Retina (tissue), 1 donor: ENCODE measurements at places on chromosomes 12 and 14.

- DNase-seq = no peak
These were observed 22.4 kb downstream of the LACRT start for GRCh38 chr12:54612225-54612750.

DNA sequence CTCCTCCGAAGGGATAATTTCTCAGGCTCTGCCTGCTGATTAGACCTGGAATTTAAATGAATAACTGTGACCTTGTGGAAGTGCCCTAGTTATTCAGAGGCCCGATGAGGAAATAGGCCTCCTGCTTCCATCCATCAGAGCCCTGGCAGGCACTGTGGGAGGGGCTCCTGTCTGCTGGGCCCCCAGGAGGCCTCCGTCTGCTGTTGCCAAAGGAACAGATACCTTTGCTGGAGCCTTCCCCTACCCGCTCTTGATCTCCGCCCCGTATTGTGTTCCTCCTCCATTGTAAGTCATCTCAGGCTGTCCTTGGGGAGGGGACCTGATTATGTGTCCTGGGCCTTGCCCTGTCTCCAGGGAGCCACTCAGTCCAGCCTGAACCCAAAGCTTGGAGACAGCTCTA is 112.3 kb downstream of the NRXN3 start:
- DNase-seq = peak; percentile 21

DNA sequence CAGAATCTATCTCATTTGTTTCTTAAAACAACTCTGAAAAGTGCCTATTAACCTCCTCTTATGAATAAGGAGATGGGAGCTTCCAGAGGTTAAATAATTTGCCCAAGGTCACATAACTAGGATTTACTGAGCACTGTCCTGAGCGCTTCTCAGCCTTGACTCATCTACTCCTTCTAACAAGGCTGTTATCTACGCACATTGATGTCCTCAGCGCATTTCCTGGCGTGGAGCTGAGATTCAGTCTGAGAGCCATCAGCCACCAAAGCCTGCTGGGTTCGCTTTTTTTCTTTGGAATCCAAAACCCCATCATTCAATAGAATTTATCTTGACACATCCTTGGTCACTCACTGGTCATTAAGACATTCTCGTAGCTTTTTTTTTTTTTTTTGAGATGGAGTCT is 29.3 kb downstream of the AK7 start:
- no peak for DNase-seq

DNA sequence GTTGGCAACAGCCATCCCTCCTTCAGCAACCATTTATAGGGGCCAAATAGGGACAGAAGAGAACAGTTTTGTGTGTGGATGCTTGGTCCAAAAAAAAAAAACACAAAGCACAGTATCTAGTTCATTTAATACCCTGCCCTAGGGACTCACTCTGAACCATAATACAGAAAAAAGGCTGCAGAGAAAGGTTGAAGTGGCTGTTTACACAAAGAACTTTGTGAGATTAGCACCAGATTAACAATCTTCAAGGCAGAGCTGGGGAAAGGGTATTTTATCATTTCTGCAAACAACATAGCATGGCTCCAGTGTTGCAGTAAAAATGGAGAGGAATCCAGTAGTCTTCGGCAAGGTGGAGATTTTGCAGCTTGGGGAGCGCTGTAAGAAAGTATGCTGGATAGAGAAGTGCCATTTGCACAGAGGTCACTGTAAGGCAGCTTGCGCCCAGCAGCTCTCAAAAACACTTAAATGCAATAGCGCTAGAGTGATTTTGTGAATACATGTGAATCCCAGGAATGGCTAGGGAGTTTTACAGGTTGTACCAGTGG is 124.2 kb upstream of the PLEKHA5 start:
- no peak for DNase-seq

- peak; percentile 71 for DNase-seq
These were observed 66.7 kb downstream of the SETD3 start for GRCh38 chr14:99413911-99414310.

GRCh38 chr14:24137529-24138395 is 1.8 kb downstream of the PSME1 start:
- no peak for DNase-seq

GRCh38 chr12:130104571-130105106 is 57.6 kb upstream of the FZD10 start:
- DNase-seq = peak; percentile 83

- DNase-seq = peak; percentile 8
These were observed 339.5 kb downstream of the AEBP2 start for GRCh38 chr12:19778797-19779196.

GRCh38 chr12:2376908-2377657 is 324.3 kb downstream of the CACNA1C start:
- DNase-seq = peak; percentile 36

GRCh38 chr14:42855085-42855484 is 1248.4 kb downstream of the LRFN5 start:
- peak; percentile 10 for DNase-seq

- DNase-seq = no peak
These were observed 59.7 kb downstream of the DAO start for GRCh38 chr12:108939594-108939993.

- no peak for DNase-seq
These were observed 396.6 kb downstream of the SNAPC1 start for GRCh38 chr14:62158779-62159178.

GRCh38 chr14:37596790-37597472 is 1.5 kb downstream of the TTC6 start:
- DNase-seq = no peak

DNA sequence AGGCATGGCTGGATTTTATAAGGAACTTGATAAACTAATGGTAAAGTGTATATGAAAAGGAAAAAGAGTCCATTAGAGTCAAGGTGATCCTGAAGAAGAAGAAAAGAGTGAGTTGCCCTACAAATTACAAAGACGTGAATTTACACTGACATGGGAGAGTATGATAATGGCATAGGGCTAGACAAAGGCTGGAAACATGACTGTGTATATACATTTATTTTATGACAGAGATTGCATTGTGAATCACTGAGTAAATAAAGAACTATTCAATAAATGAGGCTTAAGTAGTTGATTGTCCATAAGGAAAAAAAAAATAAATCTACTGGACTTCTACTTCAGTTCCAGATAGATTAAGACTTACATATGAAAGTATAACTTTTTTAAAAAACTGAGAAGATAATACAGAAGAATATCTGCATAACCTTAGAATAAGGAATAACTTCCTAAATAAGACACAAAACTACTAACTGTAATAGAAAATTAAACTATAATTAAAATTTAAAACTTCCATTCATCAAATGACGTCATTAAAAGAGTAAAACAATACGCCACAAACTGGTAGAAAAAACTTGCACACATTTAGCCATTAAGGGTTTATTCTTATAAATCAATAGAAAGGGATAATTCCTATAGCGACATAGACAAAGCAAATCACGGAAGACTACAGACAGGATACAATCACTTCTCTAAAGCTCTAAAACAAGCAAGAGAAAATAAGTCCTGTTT is 278.5 kb downstream of the NOVA1 start:
- no peak for DNase-seq

DNA sequence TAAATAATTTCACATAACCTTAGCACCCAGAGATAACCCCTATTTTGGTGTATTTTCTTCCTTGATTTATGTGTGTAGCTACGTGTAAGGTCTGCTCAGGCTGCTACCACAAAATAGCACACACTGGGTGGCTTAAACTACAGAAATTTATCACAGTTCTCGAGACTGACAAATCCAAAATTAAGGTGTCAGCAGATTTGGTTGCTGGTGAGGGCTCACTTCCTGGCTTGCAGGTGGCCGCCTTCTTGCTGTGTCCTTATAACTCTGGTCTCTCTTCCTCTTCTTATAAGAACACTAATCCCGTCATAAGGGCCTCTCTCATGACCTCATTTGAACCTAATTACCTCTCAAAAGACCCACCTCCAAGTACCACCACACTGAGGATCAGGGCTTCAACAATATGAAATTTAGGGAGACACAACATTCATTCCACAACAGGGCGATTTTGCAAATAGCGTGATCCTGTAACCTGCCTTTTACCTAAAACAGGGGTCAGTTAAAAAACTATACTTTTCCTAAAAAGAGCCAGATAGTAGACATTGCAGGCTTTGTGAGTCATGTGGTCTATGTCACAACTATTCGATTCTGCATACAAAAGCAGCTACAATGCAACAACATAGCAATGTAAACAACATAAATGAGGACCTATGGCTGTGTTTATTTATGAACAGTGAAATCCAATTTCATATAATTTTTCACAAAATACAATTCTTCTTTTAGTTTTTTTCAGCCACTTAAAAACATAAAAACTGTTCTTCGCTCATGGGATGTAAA is 371.7 kb downstream of the DPF3 start:
- DNase-seq = no peak

DNA sequence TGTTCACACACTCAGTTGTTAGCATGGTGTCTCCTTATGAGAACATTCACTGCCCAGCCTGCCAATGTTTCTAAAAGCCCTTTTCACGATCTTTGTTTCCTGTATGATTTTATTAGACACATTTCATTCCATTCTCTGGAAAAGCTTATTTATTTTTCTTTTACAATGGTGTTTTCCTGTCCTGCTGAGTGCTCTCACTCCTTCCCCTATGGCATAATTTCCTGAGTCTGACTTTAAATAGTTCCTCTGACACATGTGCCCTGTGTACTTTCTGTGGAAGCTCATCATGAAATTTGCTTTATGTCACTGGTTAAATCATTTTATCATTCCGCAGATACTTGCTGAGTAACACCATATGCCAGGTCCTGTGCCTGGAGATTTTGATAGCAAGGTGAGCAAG is 612.0 kb downstream of the FLRT2 start:
- no peak for DNase-seq

DNA sequence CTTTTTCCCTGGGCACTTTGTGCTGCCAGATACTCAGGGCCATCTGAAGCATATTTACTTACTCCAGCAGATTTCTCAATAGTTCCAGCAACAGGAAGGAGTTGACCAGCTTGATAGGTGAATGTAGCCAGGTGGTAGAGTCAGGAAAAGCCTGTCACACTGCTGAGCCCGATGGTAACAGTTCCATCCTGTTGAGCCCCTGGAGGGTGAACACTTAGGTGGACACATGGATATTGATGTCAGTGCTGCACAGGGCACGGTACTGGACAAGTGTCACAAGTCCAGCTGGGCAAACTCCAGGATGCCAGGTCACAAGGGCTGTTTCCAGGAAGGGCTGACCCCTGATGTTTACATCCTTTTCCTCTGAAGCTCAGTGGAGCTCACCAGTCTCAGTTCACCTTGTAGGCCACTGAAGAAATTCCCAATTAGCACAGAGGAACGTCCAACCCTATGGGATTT is 2.3 kb upstream of the SMOC1 start:
- DNase-seq = no peak

DNA sequence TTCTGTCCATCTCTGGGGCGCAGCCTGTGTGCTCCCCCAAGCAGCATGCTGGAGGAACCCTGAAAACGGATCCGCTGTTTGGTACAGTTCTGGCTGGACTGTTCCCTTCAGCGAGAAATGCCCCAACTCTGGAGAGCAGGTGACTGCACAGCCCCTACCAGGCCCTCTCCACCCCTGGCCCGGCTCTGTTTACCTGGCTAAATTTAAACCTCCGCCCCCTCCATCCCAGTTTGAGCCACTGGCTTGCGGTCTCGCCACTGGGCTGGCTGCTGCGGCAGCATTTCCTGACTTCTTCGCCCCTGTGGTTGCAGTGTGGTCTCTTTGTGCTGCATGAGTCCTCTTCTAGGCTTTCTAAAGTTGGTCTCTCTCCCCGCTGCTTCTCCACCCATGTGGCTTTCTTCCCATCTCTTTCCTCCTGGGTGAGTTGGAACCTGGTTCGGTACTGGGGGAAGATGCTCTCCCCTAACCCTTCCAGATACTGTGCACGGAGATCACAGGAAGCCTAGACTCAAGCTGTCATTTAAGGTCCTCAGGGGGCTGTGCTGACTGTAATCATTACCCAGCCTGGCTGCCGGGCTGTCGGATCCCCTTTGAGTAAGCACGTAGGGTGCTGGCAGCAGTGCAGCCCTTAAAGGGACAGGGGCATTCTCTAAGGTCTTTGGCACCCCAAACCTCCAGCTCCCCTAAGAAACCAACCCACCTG is 60.6 kb downstream of the FBXL14 start:
- DNase-seq = peak; percentile 71

GRCh38 chr12:47752121-47752520 is 6.6 kb downstream of the RAPGEF3 start:
- DNase-seq = no peak

- DNase-seq = no peak
These were observed 18.6 kb downstream of the LTBP2 start for GRCh38 chr14:74593241-74593953.

DNA sequence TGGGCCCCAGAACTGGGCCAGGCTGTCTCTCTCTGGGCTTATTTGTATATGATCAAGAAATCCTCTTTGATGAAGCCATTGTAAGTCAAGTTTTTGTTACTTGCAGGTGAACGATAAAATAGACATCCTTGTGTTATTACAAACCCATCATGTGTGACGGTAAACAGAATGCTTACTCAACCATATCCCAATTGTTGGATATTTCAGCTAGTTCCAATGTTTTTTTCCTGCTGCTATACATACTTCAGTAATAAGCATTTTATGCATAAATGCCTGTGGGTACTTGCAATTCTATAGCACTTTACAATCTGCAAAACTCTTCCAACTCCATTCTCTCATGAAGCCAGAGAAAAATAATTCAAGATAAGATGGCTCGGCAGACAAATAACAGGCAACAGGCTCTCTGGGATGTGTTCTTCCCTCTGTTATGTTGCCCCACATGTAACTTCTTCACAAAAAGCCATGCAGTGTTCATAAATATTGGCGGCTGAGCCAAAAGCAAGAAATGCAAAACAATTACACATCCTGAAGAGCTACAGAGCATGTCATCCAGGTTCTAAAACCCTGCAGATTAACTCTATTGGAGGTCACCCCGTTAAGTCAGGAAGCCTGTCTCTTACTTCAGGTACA is 69.5 kb downstream of the CLMN start:
- DNase-seq = no peak

GRCh38 chr12:14156606-14157005 is 175.2 kb upstream of the GRIN2B start:
- DNase-seq = no peak

GRCh38 chr12:91887957-91888356 is 257.7 kb downstream of the BTG1 start:
- DNase-seq = no peak

DNA sequence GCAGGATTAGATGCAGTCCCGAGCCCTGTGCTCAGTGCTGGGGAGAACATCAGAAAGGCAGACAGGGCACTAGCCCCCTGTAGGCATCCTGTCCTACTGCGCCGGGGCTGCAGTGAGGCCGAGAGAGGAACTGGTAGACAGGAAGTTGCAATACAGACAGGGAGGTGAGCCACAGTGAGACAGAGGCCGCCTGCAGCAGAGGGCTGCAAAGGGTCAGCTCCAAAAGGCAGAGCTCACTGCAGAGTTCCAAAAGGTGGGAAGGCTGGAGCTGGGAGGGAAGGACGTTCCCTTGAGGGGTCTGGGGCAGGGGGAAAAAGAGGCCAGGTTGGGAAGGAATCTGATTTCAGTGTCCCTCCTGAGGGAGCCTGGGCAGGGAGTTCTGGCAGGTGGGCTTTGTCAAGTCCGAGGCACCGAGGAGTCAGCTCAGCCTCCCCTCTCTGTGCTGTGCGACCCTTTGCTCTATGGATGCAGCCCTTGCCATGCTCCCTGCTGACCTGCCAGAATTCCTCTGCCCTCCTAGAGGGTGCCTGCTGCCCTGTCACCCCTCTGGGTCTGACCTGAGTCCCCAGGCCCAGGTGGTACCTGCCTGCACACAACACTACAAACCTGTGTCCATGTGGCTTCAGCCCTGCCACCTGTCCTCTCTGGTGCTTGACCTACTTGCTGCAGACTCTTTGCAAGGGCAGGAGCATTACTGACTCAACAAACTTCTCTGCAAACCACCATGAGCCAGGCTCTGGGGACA is 63.5 kb downstream of the PRMT8 start:
- no peak for DNase-seq

- DNase-seq = peak; percentile 56
These were observed 2.8 kb downstream of the PIANP start for GRCh38 chr12:6697584-6698351.
